NCI-H1105 (cell line): ENCODE measurements at places on chromosomes 12 and 14.

GRCh38 chr12:23025372-23026016 lies 400.5 kb downstream of the ETNK1 start:
- no peak for DNase-seq

- DNase-seq: no peak
These were observed 20.2 kb downstream of the EVL start for GRCh38 chr14:100085462-100085861.

DNA sequence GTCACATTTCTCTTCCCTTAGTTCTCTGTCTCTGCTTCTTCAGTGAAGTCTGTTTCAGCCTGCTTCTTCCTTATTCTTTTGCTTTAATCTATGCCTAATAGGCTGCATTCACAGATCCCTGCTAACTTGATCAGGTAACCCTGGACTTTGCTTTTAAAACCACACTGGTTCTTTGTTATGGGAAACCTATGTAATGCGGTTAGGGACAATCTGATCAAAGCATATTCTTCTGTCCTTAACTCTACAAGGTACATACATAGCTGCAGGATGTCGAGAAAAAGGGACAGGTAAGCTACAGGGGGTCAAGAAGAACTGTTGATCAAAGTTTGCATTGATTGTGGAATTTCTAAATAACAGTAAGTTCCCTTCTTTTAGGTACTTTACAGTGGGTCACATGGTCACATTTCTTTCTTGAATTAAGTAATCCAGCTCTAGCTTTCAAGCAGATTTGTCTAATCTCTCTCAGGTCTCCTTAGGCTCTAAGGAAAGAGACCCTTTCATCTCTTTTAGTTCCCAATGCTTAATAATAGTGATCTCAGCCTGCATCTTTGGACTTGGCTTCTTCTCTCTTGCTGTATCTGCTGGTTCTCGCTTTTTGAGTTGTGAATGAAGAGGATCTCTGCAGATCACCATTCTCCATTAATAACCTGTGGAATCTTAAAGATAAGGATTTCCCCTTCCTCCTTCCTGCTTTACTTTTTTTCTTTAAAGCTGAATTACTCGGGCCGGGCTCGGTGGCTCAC lies 3.8 kb downstream of the COPZ1 start:
- no peak for DNase-seq

DNA sequence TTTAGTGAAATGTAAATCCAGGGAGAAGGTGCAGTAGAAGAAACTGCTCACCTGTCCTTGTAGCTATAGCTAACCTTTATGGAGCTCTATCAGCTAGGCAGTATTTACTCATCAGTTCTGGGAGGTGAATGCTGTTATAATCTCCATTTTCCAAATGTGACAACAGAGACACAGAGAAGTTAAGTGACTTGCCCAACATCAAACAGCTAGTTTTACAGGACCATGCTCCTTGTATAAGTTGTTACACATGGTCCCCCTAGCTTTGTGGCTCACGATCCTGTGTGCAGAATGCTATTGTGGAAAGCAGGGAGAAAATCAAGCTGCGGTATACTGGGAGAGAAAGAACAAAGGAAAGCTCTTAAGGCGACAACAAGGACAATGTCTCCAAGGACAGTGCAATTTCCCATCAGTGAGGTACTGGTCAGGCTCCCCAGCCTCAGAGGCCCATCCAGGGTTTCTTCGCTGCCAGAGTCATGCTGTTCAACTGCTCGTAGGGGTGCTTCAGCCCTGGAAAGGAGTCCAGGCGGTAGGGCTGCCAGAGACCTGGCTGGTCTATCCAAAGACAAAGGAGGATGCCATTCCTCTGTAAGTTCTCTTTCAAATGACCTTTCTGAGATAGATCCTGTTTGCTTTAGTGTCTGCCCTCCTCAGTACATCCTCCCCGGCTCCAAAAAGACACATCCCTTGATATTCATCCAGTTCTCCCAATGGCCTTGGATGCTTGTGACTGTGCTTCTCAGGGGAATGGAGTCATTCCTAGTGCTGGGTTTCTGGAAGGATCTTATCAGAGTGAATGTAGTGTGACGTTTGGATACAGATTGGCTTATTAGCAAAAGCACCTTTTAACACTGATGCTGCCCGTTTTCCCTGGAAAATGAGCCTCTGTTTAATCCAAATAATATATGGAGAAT lies 95.5 kb downstream of the ARF6 start:
- DNase-seq: no peak

DNA sequence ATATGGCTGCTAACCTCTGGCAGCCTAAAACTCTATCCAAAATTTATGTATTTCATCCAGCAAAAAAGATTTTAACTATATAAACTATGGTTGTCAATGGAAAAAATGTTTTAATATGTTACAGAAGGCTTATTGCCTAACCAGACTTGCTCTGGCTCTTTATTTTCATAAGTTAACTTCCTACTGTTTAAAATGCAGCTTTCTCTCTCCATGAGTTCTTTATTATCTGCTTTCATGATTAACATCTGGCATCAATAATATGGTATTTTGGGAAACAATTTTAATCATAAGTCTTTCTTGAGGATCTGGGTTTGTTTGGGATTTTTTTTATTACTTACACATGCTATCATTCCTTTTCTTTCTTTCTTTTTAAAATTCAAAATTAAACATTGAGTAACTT lies 20.5 kb downstream of the KERA start:
- no peak for DNase-seq
